Esophagus squamous epithelium (tissue), 5 donors: ENCODE measurements at places on chromosomes 7 and 10.

DNA sequence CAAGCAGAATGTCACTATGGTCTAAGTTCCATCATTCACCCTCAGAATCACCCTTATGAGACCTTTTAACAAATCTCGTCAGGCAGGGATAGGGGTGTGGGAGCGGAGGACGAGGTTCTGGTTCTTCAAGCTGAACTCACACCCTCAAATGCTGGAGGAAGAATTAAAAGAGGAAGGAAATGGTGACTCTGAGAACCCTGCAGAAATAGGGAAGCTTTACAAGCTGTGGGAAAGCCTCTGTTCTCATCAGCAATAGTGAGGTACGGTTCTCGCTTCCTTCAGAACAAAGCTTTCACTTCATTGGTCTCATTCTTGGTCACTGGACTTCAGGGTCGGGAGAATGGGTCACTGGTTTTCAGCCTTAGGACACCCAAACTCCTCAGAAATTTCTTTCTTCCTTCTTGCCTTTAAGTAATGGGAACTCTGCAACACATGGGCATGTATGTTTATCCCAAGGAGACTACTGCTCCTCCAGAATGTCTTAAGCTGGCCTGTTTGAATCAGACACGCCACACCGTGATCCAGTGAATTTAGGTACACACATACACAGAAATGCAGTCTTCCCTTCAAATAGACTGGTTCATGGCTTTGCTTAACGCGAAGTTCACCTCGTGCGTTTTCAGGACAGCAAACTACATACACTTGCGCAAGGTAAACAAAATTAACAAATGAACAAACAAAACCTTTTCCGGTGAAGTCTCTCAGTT lies 226.0 kb downstream of the SFMBT2 start:
- DNase-seq = no peak

- DNase-seq = no peak
Observed at GRCh38 chr7:148684289-148684830, 14.3 kb upstream of the CUL1 start.

- DNase-seq = no peak
Observed at GRCh38 chr10:51892965-51893658, 193.7 kb upstream of the CSTF2T start.

DNA sequence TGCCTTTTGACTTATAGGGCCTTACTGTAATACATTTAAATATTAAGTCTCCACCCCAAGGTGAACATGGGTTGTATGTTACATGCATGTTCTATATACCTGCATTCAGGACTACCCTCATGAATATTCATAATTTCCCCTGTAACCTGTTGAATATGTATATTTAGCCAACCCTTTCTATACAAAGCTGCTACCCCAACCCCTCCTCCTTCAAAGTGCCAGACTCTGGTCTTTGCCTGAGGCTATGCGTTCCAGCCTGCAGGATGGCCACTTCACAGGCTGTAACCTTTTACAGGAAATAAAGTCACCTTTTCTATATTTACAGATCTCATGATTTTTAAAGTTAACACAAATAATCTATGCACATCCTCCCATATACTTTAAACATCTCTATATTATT lies 10.1 kb upstream of the UNC5B start:
- DNase-seq = no peak

DNA sequence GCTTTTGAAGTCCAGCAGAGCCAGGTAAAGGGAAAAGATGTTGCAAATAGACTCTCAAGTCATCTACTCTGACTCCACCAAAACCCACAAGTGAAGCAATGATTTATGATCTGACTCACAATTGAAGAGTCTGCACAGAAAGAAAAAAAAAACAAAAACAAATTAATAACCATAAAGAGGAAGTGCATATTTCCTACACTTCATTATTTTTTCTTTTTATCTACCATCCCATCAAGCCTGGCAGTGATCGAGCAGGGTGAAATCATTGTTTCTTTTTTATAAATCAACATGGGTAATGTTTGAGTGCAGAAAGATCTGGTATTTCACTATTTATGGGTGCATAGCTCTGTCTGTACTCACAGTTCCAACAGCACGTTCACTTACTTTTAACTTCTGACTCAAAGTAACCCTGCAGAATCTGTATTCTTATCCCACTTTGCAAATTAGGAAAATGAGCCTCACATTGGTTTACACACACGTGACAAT lies 829.0 kb downstream of the TNS3 start:
- no peak for DNase-seq

GRCh38 chr10:31071232-31072005 lies 39.8 kb upstream of the ZNF438 start:
- no peak for DNase-seq

DNA sequence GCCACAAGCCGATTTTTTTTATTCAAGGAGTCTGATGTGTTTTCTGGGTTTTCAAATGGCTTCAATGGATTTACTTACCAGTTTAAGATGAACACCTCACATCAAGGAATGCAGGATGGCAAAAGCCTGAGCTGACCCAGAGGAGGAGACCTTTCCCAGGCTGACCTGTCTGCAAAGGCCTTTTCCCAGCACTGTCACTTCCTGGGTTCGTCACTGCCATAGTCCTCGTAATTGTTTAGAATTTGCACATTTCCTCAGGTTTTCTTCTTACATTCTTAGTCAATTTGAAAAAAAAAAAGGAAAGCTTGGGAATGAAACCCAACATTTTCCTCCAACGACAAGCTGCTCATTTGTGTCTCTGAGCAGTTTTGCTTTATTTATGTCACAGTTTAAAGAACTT lies 42.0 kb downstream of the PTER start:
- no peak for DNase-seq

GRCh38 chr7:135792363-135792668 lies 43.7 kb upstream of the FAM180A start:
- no peak for DNase-seq

GRCh38 chr7:81839708-81840369 lies 70.0 kb upstream of the HGF start:
- DNase-seq = no peak

DNA sequence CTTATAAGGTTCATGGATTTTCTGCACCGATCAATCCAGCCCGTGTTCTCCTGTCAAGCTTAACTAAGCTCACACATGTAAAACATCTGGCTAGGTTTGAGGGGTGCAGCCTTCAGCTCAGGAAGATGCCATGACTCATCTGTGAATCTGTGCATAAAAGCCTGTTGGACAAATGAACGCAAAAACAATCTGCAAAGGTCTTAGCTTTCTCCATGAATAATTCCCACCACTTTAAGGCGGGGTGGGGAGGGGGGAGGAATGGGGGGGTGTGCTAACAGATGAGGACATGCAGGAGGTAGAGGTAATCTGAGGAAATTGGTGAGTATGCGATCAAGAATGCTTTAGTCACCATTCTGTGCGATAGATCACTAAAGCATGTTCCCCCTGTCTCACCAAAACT lies 4.8 kb downstream of the DOCK4 start:
- no peak for DNase-seq

- DNase-seq = no peak
Observed at GRCh38 chr7:44289341-44290251, 35.8 kb downstream of the CAMK2B start.

DNA sequence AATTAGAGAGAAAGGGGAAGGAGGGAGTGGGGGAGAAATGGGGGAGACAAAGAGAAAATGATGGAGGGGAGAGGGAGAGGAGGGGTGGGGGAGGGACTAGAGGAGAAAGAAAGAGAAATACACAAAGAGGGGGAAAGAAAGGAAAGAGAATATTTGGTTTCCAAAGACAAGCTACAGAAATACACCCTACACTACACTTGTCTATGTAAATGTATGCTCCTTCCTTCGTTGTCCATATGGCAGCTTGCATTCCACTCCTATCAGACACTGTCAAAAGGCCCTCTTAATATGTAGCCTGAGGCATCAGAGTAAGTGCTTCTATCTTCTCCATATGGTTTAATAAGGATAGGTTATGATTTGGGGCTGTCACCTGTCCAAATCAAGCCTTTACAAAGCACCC lies 92.8 kb upstream of the FEZF1 start:
- DNase-seq = no peak

GRCh38 chr10:2968401-2969058 lies 98.8 kb upstream of the PFKP start:
- no peak for DNase-seq

DNA sequence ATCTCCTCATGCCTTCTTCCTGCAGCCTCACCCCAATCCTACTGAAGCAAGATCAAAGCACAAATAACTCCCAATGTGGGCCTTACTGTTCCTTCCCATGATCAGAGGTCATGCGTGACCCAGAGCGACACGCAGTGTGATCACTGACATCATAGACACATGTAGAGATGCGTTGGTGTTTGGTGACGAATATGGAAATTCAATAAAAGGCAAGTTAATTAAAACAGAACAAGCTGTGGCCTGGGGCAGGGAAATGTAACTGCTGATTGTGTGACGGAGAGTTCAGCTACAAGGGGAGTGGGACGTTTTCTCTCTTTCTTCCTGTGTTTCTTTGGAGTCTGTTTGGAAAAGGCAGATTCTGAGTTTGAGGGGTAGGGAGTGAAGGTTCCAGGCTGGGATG lies 34.8 kb upstream of the CARD11 start:
- DNase-seq = no peak

- no peak for DNase-seq
Observed at GRCh38 chr10:63214571-63214970, 81.4 kb downstream of the NRBF2 start.

- no peak for DNase-seq
Observed at GRCh38 chr7:910441-910861, 34.1 kb downstream of the GET4 start.

DNA sequence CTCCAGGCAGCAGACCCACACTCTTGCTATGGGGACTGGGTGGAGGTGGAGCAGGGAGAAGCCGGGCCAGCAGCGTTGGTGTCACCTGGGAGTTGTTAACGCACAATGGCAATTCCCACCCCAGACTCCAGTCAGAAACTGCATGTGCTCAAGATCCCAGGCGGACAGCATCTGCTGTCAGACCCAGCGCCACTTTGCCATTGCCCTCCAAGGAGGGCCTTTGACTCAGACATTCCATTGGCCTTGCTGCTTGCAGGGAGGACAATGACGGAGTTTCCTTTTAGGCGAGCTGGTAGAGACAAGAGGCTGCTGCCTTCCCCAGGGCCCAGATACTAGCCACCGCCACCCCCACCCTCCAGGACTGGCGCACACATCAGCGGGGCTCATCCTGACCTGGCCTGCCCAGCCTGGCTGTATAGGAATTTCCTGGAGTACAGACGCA lies 34.5 kb downstream of the ZNF775 start:
- no peak for DNase-seq

GRCh38 chr10:129725482-129725881 lies 238.6 kb downstream of the EBF3 start:
- no peak for DNase-seq

GRCh38 chr7:113172726-113173125 lies 54.4 kb upstream of the SMIM30 start:
- no peak for DNase-seq

DNA sequence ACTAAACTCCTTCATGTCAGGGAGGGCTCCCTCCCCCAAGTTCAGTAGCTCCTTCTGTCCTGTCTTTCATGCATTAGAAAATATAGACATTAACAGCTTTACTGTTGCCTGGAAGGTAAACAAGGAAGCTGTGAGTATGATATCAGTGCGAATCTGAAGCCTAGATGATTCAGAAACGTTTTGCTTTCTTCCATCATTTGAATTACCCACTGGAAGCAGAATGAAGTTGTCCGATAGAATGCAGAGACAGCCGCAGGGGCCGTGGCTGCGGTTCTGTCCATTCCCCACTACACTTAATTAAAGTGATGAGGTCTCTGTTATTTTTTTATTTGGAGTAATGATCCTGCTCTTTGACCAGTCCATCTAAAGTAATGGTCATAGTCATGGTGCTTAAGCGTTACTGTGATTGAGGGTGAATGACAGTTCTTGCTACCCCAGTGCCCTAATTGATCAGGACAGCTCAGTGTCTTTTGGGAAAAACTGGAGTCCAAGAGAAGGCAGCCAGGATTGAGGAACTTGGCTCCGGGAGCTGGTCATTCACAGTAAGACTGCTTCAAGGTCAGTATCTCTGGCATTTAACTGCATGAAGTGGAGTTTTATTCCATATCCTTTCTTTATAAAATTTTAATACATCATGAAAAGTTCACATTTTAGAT lies 69.9 kb downstream of the PTPRE start:
- no peak for DNase-seq
